ENCODE measurements at places on chromosomes 5 and 9. TPM values are rescaled to one million over a fixed set of nuclear protein-coding genes. Genes with fewer than 3 reads are reported as not detected.

GRCh38 chr9:20220286-20220685, 402.0 kb downstream of the MLLT3 start:
- no peak for DNase-seq

Gene TPPP
- 7.7 TPM for polyA plus RNA-seq

DNA sequence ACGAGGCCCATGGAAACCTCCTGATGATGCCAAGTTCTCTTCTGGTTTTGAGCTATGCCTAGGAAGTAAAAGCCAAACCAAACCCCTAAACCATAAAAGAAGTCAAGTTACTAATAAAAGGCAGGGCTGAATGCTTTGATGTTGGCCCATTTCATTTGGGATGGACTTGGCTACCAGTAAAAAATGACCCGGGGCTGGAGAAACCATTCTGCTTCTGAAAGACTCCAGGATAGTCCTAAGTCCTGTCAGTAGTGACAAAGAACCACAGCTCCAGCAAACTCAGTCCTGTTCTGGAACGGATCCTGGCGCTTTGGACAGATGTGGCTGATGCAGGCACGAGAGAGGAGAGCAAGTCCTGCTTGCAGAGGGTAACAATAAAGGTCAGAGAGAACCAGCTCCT, 68.6 kb downstream of the SH3PXD2B start:
- peak; percentile 46 for DNase-seq

DNA sequence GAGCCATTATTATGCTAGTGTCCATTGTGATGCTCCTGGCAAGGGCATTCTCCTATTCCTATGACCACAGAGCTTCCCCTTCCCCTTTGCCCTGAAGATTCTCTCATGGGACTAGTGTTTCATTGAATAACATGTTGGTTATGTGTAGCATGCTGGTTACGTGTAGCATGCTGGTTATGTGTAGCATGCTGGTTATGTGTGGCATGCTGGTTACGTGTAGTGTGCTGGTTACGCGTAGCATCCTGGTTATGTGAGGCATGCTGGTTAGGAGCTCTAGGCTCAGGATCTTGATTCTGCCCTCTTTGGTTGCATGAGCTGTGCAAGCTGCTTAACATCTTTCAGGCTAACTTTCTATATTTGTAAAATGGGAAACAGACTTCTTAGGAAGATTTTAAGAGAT, 46.5 kb upstream of the GPR151 start:
- no peak for DNase-seq

Gene NUTM2G
- polyA plus RNA-seq, result 1.6 TPM

Gene NKD2
- 3.6 TPM for polyA plus RNA-seq

- peak; percentile 66 for DNase-seq
These were observed 77.1 kb downstream of the SUSD1 start for GRCh38 chr9:112097712-112098688.

DNA sequence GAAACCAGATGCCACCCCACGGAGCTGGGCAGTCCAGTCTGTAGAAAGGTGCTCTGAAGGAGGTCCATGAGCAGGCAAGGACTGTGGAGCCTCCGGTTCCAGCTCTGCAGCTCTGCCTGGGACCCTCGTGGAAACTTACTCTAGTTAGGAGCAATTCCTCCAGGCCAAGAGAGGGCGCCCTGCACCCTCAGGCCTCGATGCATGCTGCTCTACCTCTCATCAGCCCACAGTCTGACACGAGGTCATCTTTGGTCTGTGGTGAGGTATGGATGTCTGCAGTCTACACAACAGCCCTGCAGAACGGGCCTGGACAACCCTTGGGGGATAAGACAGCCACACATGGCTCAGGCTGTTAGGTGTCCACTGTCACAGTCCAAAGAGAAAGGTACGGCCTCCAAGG, 50.6 kb upstream of the UBTD2 start:
- no peak for DNase-seq

GRCh38 chr9:34551751-34552605, 29.2 kb upstream of the ENHO start:
- DNase-seq, result no peak

- no peak for DNase-seq
These were observed 65.2 kb downstream of the USP20 start for GRCh38 chr9:129900263-129901027.

Gene MOB3B
- 1.5 TPM for polyA plus RNA-seq

Gene SLC34A3
- polyA plus RNA-seq, result 1.8 TPM

Gene FST
- polyA plus RNA-seq, result 33.1 TPM

Gene ABL1
- 69.3 TPM for polyA plus RNA-seq

- DNase-seq, result no peak
These were observed 255.2 kb upstream of the TNC start for GRCh38 chr9:115373000-115373709.

GRCh38 chr5:140631036-140631417, 1.9 kb downstream of the CD14 start:
- no peak for DNase-seq

GRCh38 chr9:108850293-108850897, 5.4 kb downstream of the ACTL7B start:
- DNase-seq, result no peak

Gene PCDHB8
- polyA plus RNA-seq, result 2.1 TPM

DNA sequence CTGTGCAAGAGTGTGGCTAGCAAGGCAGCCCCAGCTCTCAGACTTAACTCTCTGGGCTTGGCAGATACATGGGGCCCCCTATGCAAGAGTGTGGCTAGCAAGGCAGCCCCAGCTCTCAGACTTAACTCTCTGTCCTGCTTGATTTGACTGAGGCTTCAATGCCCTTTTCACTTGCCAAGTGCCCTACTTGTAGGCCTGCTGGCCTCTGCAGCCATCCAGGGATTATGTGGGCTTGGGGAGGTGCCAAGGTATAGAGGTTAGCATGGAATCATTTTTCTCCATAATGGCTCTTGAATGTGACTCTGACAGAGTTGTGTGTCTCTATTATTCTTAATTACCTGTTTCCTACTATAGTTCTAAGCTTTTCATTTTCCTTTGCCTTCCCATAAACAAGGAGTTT, 115.5 kb upstream of the RUSC2 start:
- no peak for DNase-seq

Gene CLIC3
- polyA plus RNA-seq, result 0.54 TPM

- DNase-seq, result peak; percentile 14
These were observed 175.9 kb upstream of the IZUMO3 start for GRCh38 chr9:24721621-24722020.

DNA sequence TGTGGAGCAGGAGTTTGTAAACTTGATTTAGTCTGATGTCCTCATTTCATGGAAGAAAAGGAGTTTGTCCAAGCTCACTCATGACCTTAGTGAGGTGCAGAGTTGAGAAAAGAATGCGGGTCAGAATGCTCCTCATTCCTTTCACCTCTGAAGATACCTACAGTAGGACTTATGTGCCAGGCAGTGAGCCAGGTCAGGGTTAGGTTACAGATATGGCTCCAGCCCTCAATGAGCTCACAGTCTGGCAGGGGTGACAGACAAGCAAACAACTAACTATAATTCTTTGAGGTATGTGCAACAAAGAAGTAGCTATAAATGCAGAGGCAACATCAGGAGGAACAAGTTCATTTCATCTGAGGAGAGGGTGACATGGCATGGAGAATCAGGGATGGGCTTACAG, 102.5 kb downstream of the SPATA31D1 start:
- no peak for DNase-seq

Gene CMYA5
- polyA plus RNA-seq, result 206 TPM

Gene SREK1IP1
- polyA plus RNA-seq, result 10.3 TPM

Gene LHX6
- polyA plus RNA-seq, result 7.7 TPM

DNA sequence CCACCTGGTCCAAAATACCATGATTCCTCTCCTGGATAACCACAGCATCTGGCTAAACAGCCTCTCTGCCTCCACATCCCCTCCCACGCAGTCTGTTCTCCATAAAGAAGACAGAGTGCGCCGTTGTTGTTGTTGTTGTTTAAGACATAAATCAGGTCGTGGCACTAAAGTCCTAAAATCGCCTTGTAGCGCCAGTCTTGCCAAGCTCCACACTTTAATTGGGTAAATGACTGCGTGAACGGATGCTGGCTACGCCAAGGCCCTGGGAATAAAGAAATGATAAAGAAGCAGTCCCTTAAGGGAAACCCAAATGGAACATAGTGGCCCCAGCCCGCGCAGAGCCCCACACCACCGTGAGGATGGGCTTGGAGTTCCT, 364 bp upstream of the SFXN1 start:
- no peak for DNase-seq

DNA sequence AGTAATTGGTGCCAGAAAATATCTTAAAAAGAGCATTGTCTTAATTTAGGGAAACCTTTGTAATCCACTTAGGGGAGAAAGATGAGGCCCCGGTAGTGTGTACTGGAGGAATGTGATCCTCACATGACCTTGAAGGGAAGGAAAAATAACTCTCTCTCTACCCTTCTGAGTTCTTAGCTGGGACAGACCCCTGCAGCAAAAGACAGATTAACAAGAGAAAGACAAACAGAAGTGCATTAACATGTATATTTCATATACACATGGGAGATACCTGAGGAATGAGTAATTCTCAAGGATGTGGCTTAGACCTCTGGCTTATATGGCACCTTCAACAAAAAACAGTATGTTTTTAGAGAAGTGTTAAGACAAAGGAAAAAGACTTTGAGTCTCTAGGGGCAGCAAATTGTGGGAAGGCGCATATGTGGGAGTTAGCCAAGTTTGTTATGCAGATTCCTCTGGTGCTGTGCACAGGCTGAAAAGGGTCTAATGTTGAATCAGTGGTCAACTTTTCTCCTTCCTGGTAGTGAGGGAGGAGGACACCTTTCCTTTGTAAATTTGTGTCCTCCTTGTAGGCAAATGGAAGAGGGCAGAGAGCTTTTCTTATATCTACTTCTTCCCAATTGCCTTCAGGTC, 138.8 kb downstream of the LRRC70 start:
- DNase-seq, result no peak

DNA sequence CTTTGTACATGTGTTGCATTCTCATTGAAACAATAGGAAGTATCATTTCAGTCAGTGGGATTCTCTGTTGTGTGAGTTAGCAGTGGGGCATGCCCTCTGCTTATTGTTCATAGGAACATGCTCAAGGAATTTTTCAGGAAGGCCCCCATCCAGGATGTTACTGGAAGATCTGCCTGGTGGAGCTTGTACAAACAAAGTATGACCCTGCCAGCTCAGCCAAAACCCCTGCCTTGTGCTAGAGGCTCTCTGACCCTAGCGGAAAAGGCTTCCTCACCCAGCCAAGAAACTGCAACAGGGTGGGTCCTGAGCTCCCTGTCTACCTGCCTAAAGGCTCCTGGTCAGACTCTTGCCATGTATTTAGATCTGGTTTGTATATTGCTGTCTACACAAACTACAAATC, 43.2 kb downstream of the MRRF start:
- DNase-seq, result no peak

DNA sequence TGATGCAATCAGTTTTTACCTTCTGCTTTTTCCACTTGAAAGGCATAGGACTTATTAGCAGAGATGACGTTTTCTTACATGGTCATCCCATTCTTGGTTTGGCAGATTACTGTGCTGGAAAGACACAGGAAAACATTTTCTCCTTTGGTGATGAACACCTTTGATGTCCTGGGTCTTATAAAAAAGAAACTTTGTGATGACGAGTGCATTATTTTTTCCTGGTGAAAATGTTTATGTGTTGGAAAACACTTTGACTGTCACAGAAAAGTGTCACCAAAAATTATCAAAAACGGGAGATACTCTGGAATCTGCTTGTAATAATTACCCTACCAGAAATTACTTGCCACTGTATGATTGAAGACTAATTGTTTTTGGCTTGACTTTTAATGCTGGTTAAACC, 2020.9 kb downstream of the MAT2B start:
- DNase-seq, result no peak

Gene TTC33
- 18.8 TPM for polyA plus RNA-seq

Gene CCNJL
- polyA plus RNA-seq, result 6.3 TPM

Gene AIF1L
- 21.5 TPM for polyA plus RNA-seq

DNA sequence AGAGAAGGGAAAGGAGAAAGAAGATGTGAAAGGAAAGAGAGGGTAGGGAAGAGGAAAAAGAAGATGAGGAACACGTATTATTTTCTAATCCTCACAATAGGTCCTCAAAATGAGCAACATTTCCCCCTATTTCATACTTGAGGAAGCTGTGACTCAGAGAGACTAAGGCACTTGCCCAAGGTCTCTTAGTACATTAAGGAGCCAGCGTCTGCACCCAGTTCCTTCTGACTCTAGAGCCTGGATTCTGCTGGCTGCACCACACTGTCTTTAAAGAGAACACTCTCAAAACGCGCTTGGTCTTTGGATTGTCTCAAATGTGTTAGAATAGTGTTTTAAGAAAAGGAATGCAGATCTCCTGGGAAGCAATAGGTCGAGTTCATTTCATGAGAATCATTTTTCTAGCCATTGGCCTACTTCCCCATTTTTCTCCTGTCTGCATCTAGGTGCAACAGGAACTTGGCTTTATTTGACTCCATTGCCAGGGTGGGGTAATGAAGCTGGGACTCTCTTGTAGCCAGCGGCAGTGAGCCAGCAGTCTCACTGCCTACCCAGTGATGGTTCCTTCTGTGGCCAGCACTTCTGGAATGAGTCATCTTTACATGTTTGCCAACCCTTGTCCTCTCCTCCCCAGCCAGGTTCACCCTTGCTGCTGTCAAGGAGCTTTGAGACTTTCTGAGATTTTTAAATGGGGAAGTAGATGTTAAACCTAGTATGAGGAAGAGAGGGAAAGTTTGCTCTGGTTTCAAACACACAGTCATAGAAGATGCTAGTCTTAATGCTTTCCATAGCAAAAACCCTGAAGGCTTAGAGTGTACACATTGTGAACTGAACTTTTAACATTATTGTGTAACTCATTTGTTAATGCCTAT, 82.7 kb downstream of the DOCK8 start:
- DNase-seq, result no peak

Gene PFN3
- not detected for polyA plus RNA-seq

DNA sequence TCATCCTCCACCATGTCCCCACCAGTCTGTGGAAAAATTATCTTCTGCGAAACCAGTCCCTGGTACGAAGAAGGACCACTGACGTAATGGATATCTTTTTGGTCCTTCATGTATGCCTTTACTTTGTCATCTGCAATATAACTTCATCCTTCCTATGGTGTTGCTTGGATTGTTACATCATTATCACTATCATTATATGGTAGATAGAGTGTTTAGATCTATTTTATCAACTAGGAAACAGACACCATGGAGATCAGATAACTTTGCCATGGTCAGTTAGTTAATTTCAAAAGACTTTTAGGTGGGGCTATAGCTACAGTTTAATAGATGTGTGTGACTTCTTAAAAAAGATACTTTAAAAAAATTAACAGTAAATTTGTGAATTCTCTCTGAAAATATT, 23.8 kb upstream of the CAMLG start:
- no peak for DNase-seq

GRCh38 chr5:134550271-134551214, 25.1 kb downstream of the JADE2 start:
- no peak for DNase-seq

DNA sequence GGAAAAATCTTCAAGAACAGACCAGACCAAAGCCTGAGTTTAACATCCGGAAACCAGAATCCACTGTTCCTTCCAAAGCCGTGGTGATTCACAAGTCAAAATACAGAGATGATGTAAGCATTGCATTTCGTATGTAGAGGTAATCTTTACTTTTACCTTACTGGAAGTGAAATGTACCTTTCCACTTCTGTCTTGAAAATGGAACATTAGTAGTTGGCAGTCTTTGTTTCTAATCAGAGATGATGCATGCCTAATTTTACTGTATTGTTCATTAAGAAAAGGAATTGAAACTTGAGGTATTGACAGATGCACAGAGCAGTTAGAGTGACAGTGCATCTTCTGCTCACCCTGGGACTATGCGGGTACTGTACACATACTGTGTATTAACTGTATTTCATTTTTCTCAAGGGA, 34.6 kb downstream of the HABP4 start:
- DNase-seq, result no peak

GRCh38 chr9:114033397-114034103, 44.5 kb downstream of the AMBP start:
- peak; percentile 42 for DNase-seq

- DNase-seq, result no peak
These were observed 57.0 kb upstream of the ACOT12 start for GRCh38 chr5:81450940-81451339.

GRCh38 chr5:66824476-66824875, 228.3 kb downstream of the MAST4 start:
- DNase-seq, result no peak

Gene PDE6A
- 0.09 TPM for polyA plus RNA-seq

All from hindlimb muscle (tissue), 1 donor.